NCI-H1436 treated with DMSO at 0.1 percent for 48 hours (cell line): ENCODE measurements at places on chromosomes 11 and 22.

GRCh38 chr11:11501546-11502262, 120.1 kb downstream of the GALNT18 start:
- no peak for DNase-seq

- no peak for DNase-seq
These were observed 648.4 kb downstream of the ETS1 start for GRCh38 chr11:127939000-127939399.

- DNase-seq: no peak
These were observed 39.6 kb upstream of the CTSC start for GRCh38 chr11:88377144-88377543.

GRCh38 chr11:78740199-78741071, 165.8 kb upstream of the NARS2 start:
- DNase-seq: peak; percentile 48

- no peak for DNase-seq
These were observed 105.4 kb downstream of the FAM76B start for GRCh38 chr11:95684170-95684569.

- DNase-seq: no peak
These were observed 20.3 kb downstream of the ARHGAP20 start for GRCh38 chr11:110691926-110692325.

- DNase-seq: no peak
These were observed 259.2 kb upstream of the SORL1-AS1 start for GRCh38 chr11:121711939-121712338.

DNA sequence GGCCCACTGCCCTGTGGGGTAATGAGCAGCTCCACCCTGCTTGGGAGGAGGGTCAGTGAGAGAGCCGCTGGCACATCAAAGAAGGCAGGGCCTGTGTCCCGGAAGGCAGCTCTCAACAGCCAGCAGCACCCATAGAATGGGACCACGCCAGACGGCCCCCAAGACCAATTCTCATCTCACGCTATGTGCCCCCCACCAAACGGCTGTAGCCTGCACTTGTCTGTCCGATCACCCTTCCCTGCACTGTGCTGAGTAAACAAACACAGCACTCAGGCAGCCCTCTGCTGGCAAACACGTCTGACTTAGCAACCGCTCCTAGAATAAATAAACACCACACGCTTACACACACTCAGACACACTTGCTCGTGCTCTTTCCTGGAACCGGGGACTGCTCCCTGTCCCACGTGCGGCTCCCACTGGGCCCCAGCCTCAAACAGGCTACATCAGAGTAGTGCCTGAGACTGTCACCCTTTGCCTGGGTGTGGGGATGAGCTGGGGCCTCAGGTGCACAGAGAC, 53.2 kb upstream of the CDON start:
- DNase-seq: peak; percentile 55

- DNase-seq: no peak
These were observed 232.9 kb downstream of the BUD13 start for GRCh38 chr11:116539836-116540418.

DNA sequence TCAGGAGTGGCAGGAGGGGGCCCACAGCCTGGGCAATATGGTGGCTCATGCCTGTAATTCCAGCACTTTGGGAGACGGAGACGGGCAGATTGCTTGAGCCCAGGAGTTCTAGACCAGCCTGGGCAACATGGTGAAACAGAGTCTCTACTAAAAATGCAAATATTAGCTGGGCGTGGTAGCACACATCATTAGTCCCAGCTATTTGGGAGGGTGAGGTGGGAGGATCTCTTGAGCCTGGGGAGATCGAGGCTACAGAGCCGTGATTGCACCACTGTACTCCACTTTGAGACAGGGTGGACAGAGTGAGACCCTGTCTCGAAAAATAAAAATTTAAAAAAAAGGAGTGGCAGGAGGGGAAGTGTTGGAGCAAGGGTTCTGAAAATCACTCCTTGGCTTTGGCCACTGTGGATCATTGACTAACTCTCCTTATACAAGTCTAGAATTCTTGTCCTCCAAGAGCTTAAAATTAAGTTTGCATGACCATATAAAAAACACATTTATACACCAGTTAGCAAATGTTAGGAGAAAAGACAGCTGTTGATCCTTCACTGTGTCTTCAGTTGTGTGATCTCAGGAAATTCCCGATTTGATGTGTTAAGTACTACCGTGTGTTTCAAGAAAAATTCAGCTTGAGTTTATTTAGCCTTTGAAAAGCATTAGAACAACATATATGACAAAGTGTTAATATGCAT, 2.3 kb upstream of the WEE1 start:
- DNase-seq: no peak

- no peak for DNase-seq
These were observed 12.1 kb downstream of the GAL3ST1 start for GRCh38 chr22:30562366-30562765.

GRCh38 chr22:32576553-32577253, 102.1 kb downstream of the FBXO7 start:
- no peak for DNase-seq

DNA sequence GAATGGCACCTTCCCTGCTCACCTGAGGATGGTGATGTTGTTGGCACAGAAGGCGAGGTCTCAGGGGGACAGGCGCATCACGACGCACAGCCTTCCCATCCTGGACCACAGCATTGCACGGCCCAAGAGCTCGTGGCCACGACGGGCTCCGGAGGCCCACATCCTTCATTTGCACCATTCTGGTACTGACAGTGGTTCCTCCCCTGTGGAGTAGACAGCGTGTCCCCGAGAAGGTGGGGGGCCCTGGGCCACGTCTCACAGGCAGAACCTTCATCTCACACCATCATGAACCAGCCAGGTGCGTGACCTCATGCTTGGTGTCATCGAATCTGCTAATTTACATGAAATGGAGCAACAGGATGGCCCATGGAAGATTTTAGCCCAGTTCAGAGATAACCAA, 180.0 kb downstream of the CTTN start:
- DNase-seq: no peak

DNA sequence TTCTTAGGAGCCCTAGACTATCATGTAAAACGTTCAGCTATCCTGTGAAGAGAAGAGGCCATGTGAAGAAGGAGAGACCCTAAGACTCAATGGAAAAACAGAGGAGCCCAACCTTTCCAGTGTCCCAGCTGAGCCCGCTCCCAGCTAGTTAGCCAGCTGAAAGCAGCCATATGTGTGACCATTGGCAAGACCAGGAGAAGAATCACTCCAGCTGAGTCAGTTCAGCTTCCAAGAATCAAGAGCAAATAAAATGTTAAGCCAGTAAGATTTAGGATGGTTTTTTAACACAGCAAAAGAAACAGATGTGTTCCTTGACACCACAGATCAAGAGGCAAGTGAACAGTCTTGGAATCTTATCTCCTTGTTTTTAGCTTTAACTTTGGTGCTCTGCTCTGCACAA, 108.0 kb downstream of the CCDC81 start:
- DNase-seq: no peak

DNA sequence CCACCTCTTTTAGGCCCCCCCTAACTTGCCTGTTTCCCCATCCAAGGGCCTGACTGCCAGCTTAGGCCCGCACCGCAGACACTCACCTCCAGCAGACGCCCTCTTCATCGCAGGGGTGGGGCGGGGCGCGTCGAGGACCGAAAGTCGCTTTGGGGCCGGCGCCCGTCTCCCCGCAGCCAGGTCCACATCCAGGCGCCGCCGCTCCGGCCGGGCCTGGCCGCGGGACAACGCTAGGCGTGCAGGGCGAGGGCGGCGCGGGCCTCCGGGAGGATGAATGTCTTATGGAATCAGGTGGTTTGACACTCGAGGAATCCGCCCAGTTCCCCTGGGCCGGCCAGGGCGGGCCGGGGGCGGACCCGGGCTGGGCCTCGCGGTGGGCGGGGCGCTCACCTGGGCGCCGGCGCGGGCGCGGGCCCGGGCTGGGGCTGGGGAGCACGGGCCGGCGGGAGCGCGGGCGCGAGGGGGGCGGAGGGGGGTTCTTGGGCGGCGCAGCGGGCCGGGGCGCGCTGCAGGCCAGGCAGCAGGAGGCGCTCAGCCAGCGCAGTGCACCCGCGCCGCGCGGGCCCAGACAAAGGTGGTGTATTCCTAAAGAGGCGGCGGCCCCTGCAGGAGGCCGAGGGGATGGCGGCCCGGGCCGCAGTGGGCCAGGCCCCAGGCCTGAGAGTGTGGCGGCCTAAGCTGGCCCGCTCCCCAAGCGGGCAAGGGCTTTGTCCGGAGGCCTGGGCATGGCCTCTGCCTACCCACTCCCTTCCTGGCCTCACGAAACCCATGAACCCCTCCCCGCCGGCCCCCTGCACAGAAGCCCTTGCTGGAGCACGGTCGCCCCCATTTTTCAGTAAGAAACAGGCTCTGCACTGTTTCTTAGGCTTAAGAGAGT, 177.6 kb downstream of the IGLL1 start:
- DNase-seq: peak; percentile 59

GRCh38 chr22:29106839-29107238, 34.0 kb downstream of the KREMEN1 start:
- no peak for DNase-seq

GRCh38 chr11:9569588-9570164, 3.8 kb upstream of the WEE1 start:
- no peak for DNase-seq

- DNase-seq: no peak
These were observed 77.2 kb upstream of the AKIP1 start for GRCh38 chr11:8833568-8834315.

GRCh38 chr11:104700609-104701008, 197.7 kb downstream of the CASP12 start:
- no peak for DNase-seq

DNA sequence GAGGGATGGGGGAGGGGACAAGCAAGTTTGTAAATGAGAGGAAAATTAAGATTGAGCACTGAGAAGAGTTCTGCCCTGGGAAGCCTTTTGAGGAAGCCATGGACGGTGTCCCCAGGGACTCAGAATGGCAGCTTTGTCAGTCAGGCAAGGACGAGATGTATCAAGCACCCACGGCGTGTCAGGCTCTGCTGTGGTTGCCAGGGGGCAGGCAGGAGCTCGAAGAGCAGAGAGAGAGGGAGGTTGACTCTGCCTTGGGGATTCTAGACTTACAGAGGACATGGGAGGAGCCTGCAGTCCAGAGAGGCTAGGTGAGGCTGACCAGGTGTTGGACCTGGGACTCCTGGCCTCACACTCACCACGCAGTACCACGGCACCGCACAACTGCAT, 29.1 kb upstream of the SYT7 start:
- no peak for DNase-seq

- DNase-seq: no peak
These were observed 290.0 kb downstream of the TBC1D22A start for GRCh38 chr22:47052236-47053012.

- no peak for DNase-seq
These were observed at the start of gene SLC37A2 for GRCh38 chr11:125062931-125063428. SLC37A2 (plus strand) TSS chr11:125063305; CDS start chr11:125063368, 63 bp downstream.

GRCh38 chr11:115674176-115674936, 170.1 kb upstream of the CADM1 start:
- DNase-seq: no peak

GRCh38 chr11:34226210-34226609, 120.8 kb downstream of the NAT10 start:
- no peak for DNase-seq

DNA sequence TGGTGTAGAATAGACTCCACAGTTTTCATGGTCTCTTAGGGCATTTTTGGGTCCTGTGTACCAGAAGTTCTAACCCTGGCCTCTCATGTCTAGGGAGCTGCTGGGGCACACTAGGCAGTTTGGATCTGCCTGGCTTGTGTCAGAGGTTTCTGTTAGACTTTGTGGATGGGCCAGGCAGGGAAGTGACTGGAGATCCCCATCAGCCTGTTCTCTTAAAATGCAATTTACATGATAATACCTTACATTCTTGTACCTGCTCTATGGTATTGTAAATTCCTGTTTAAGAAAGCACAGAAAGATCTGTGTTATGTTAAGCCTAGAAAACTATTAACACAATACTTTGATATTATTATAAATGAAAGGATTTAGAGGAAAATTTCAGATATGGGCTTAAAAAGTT, 104.0 kb downstream of the ARHGAP42 start:
- DNase-seq: no peak

- DNase-seq: no peak
These were observed 116.8 kb upstream of the GRAMD1B start for GRCh38 chr11:123313262-123313661.
